ENCODE measurements at places on chromosomes 13 and 19.

DNA sequence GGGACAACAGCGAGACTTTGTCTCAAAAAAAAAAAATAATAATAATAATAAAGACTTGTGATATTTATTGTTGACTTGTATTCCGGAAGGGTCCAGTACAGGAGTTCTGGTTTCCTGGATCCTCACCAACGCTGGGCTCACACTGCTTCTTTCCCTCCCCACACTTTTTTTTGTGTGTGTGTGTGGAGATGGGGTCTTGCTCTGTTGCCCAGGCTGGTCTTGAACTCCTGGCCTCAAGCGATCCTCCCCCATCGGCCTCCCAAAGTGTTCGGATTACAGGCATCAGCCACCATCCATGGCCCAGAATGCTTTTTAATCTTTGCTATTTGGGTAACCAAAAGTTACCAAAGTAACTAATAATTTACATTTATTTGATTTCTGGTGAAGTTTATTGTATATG, 39.1 kb downstream of the SIPA1L3 start:
- no peak for DNase-seq

DNA sequence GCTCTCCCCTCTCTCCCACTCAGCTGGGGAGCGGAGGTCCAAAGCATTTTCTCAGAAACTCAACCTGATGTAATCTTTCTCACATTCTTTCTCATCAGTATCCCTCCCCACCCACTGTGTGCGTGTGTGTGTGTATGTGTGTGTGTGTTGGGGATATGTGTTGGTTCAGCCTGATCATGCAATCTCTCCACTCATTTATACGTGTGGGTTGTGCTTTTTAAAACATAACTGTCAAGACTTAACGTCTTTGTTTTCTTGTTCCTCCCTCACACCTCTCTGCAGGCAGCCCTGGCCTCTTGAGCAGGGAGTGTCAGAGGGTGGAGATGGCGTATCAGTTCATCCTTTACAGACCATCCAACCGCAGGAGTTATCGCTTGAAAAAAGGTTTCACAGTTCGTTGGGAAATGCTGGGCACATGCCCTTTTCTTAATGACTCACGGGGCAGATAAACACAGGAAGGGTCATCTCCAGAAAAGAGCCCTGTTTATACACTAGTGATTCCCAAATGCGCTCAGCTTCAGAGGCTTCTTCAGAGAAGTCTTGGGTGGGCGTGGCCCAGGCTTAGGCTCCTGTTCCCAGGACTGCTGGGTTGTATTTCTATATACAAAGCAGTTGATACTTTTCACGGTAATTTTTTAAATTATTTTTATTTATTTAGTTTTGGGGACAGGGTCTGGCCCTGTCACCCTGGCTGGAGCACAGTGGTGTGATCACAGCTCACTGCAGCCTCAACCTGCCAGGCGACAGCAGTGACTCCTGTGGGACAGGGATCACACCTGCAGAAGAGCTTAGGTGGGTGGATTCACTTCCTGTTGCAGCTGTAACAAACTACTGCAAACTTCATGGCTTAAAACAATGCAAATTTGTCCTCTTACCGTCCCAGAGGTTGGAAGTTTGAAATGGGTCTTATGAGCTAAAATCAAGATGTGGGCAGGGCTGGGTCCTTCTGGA, 60.3 kb downstream of the CCDC70 start:
- no peak for DNase-seq

- DNase-seq = no peak
Observed at GRCh38 chr13:74134777-74135325, 647 bp upstream of the KLF12 start.

- no peak for DNase-seq
Observed at GRCh38 chr19:10473192-10473591, 30.0 kb downstream of the KEAP1 start.

DNA sequence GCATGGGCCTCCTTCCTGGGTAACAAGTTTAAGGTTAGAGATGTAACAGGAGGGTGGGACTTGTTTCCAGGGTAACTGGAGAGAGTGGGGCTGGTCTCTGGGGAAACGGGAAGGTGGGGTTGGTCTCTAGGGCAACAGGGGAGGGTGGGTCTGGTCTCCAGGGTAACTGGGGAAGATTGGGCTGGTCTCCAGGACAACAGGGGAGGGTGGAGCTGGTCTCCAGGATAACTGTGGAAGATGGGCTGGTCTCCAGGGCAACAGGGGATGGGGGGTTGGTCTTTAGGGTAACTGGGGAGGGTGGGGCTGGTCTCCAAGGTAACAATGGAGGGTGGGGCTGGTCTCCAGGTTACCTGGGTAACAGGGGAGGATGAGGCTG, 36.5 kb downstream of the SPTBN4 start:
- no peak for DNase-seq

- DNase-seq = no peak
Observed at GRCh38 chr19:5480427-5480836, 25.2 kb downstream of the ZNRF4 start.

- DNase-seq = no peak
Observed at GRCh38 chr13:109361562-109362289, 424.7 kb downstream of the IRS2 start.

- no peak for DNase-seq
Observed at GRCh38 chr19:11578258-11579142, 1.1 kb upstream of the ACP5 start.

DNA sequence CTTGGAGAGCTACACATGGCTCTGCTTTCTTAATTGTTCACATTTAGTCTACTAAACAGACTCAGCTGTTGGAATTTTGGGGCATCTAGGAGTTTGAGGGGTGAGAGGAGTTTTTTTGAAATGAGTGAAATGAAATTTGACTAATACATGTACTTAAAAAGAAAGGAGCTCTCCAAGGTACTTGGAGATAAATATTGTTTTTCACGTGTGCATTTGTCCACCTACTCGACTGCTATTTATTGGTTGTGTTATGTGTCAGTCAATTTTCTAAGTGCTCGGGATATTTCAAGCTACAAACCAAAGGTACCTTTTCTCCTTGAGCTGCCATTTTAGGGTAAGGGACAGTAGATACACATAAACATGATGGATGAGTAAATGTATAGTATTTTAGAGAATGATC, 697.0 kb downstream of the LIG4 start:
- no peak for DNase-seq

DNA sequence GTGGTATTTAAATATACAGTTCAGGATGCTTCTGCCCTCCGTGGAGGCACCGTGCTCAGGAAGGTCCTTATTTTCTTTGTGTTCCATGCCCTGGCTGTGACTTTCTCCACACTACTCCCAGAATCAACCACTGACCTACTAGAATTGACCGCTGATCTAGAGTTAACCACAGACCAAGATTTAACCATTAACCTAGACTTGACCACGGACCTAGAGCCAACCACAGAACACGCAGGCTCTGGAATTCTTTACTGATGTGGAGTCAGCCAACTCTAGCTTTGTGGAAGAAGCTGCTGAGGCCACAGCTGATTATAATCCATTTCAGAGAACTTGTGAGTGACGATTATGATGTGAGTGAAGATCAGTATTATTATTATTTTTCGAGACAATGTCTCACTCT, 18.0 kb downstream of the GTF2F2 start:
- DNase-seq = no peak
